ENCODE measurements at places on chromosomes 6 and 20.

DNA sequence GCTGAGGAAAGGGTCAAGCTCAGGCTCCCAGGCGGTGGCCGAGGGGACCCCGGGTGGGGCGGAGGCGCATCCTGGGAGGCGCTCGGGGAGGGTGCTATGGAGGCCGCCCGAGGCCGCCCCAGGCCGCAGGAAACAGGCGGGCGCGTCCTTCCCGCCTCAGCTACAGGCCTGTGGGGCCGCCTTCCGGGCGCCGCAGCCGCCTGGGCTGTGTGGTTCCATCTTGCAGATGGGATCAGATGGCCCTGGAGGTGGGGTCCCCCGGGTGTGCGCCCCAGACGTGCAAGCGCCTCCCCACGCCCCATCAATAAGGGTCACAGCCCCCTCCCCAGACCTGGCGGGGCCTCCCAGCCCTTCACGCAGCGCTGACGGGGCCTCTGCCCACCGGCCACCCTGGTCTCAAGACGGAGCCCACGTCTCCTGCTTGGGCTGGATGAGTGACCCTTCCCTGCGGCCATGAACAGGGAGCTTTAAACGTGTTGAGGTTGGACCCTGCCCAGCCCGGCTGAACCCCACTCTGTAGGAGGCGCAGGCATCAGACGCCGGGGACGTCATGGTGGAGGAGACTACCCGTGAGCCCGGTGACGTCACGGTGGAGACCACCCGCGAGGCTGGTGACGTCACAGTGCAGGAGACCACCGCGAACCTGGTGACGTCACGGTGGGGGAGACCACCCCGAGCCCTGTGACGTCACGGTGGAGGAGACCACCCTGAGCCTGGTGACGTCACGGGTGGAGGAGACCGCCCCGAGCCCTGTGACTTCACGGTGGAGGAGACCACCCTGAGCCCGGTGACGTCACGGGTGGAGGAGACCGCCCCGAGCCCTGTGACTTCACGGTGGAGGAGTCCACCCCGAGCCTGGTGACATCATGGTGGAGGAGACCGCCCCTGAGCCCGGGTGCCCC is 267.0 kb downstream of the DLL1 start:
- DNase-seq, result no peak

- no peak for DNase-seq
Measured at GRCh38 chr6:136920671-136921380, 1.3 kb upstream of the SLC35D3 start.

DNA sequence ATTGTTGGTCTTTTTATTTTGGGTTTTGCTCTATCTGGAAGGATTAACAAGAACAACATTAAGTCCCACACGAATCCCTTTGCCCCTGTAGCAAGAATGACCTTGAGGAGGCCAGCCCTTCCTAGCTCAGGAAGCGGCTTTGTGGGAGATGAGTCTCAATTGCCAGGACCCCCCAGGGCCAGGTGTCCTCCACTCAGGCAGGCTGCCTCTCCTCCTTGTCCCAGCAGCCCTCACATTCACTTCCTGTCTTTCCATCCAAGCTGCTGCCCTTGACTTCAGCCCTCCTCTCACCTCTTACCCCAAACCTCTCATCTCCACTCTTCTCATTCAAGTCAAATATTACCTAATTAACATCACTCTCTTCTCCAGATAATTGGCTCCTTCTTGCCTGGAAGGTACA is 22.6 kb upstream of the SYNDIG1 start:
- no peak for DNase-seq

DNA sequence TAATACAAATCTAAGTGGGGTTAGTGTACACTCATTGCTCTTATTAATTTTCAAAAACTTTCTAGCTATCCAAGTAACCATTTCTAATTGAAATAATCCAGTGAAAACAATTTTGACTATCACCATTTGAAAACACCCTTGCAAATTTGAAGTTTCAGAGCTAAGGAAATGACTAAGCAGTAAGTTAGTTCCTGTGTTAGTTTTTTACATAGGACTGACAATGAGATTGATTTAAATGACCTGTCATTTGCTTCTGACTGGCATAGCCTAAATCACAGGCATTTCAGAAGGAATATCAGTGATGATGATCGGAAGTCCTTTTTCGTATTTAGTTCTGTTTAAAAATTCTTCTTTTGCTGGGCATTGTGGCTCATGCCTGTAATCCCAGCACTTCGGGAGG is 27.0 kb downstream of the STK4 start:
- DNase-seq, result no peak

GRCh38 chr6:139530561-139530960 is 156.1 kb upstream of the CITED2 start:
- DNase-seq, result no peak

DNA sequence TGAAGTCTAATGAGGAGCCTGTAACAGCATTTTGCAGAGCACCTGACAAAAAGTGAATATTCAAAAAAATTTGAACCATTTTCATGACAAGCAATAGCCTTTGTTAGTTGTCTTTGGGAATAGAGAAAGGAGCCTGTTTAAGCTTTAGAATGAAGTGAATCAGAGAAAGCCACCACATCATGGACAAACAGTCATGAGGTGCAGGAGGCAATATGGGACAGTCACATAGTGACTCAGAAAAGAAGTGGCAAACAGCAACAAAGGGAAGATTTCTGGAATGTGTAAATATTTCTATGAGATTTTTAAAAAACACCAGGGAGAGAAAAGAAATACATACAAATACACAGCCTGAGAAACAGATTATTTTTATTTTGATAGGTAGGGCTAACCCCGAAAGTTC is 6.6 kb downstream of the KLHL31 start:
- no peak for DNase-seq

DNA sequence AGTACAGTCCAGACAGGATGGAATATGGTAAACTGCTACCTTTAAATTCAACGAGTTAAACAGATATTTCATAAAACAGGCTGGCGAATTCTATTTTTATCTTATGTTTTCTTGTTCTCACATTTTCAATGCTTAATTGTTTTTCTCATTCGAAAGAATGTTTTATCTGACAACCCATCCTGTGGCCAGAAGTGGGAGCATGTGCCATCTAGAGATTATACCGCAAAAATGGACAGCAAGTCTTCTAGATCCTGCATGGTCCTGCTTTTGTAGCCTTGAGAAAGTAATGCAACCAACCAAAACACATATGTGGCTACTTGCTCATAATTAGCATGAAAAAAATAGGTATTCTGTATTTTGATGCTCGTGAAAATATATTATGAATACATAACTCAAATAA is 30.7 kb downstream of the TUBB2B start:
- no peak for DNase-seq

GRCh38 chr6:95648636-95649035 is 71.3 kb downstream of the MANEA start:
- no peak for DNase-seq

GRCh38 chr6:163776196-163776905 is 361.8 kb downstream of the QKI start:
- no peak for DNase-seq

GRCh38 chr6:17506531-17506930 is 93.6 kb upstream of the FAM8A1 start:
- no peak for DNase-seq

DNA sequence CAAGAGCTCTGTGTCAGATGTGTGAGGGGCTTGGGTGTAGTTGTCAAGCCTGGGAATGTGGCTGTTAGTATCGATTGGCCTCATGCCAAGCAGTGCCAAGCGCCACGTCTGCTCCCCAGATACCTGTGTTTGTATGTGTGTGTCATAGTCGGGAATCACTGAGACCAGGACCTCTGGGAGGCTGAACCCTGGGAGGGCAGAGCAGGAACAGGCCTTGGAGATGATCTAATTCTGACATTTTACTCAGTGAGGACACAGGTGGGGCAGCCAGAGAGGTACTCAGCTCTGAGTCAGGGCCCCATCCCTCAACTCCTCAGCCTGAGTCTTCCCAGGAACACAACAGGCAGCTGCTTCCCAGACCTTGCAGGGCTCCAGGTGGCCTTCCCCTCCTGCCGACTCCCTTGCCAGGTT is 51.2 kb upstream of the FANCE start:
- no peak for DNase-seq

GRCh38 chr6:37490536-37491170 is 9.0 kb downstream of the CCDC167 start:
- DNase-seq, result no peak

- peak; percentile 8 for DNase-seq
Measured at GRCh38 chr6:127879685-127880084, 21.2 kb downstream of the THEMIS start.

- DNase-seq, result no peak
Measured at GRCh38 chr20:39880890-39881289, 808.1 kb downstream of the MAFB start.

- DNase-seq, result no peak
Measured at GRCh38 chr6:148516217-148516616, 173.6 kb downstream of the SASH1 start.

- DNase-seq, result no peak
Measured at GRCh38 chr20:50163570-50164317, 10.2 kb upstream of the PEDS1 start.

DNA sequence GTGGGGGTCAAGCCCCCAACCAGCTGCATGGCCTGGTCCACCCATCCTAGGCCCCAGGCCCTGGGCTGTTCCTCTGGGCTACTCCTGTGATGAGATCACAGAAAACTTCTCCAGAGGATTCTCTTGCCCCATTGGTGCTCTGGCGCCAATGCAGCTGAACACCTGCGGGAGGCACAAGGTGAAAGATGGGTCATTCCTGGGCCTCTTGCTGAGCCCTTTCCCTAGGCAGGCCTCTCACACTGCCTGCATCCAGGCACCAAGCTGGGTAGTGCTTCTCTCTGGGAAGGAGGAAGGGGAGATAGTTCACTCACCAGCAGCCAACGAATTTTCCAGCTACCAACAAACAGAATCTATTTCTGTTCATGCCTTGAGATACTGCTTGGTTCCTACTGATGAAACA is 142.1 kb downstream of the PXDC1 start:
- DNase-seq, result no peak

DNA sequence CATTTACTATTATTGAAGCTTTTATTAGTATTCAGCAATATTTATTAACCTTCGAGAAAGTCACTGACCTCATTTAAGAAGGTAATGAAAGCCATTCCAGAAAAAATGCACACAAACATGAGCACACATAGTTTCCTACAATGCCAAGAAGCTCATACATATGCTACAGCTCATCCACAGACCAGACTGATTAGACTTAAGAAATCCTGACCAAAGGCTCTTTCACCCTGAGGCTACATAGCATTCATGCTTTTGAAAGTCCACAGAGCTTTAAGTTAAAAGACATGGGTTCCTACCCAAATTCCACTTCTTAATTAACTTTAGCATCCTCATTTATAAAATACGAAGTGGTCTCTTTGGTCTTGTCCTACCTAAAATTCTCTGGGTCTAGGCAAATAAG is 430.4 kb downstream of the TBC1D32 start:
- no peak for DNase-seq

DNA sequence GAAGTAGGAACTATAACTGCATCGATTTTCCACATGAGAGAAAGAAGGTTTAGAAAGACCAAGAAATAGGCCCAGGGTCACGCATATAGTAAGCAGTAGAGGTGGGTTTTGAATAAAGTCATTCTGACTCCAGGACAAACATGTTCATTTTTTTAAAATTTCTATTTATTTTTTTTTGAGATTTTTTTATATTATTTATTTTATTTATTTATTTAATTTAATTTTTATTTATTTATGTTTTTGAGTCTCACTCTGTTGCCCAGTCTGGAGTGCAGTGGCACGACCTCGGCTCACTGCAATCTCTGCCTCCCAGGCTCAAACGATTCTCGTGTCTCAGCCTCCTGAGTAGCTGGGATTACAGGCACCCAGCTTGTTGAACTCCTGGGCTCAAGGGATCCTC is 13.2 kb upstream of the SEC63 start:
- no peak for DNase-seq

- DNase-seq, result no peak
Measured at GRCh38 chr6:18036781-18037180, 49.3 kb upstream of the KIF13A start.

DNA sequence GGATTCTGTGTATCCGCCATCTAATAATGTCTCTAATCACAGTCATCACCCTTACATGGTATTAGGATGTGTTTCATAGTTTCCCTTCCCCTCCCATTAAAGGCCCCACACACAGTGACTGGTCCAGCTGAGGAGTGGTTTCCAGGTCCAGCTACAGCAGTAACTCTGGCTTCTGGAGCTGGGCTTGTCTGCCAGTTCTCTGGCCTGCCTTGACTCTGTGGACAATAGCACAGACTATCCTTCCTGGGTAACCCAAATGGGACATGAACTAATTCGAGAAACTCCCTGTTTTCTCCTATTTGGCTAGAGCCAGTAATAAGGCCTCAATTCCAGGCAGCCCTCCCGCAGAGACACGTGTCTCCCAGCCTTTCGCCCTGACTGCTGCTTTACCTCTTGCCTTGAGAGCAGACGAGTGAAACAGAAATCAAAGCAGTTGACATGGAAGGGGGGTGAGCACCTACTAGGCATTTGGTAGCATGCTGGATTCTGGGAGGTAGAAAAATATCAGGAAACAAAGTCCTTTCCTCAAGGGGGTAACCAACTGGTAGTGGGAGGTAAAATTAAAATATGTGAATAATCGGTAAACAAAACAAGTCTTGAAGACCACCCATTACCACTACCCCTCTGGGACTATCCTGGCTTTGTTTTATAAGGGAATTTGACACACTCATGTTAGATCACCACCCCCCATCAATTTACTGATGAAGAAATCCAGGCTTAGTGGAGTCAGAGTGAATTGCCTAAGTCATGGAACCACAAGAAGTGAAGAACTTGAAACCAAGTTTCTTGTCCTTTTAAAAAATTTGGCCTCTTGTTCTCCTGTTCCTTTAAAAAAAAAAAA is 1.2 kb downstream of the TRAF3IP2 start:
- no peak for DNase-seq

GRCh38 chr20:15831201-15831600 is 742.0 kb downstream of the KIF16B start:
- DNase-seq, result no peak

GRCh38 chr20:62614961-62615680 is 27.2 kb upstream of the SLCO4A1 start:
- no peak for DNase-seq
